ENCODE measurements at places on chromosomes 3 and 15.

GRCh38 chr3:172144601-172145000 is 105.2 kb downstream of the FNDC3B start:
- no peak for DNase-seq

DNA sequence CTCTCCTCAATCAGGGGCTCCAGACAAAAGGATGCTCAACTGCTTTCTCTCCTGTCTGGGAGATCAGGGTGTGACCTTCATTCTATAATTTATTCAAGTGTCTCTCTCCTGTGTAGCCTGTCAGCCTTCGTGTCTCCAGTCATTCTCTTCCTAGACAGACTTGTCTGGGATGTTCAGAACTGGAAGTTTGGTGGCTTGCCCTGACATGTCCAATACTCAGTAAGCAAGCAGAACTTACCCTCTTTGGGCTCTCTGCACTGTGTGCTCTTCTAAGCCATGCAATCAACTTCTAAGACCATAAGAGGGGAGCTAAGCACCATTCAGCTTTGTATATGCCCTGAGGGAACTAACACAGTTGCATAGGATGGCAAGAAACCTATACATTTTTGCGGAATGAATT is 14.1 kb downstream of the ACKR2 start:
- DNase-seq = no peak

GRCh38 chr3:105166893-105167292 is 199.8 kb upstream of the ALCAM start:
- no peak for DNase-seq

DNA sequence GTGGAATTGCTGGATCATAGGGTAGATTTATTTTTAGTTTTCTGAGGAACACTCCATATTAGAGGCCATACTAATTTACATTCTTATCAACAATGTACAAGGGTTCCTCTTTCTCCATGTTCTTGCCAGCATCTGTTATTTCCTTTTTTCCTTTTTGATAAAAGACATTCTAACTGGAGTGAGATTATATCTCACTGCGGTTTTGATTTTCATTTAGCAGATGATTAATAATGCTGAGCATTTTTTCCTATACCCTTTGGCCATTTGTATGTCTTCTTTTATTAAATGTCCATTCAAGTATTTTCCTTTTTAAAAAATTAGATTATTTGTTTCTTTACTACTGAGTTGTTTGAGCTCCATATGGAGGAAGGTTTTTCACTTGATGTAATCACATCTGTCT is 1189.5 kb downstream of the ZPLD1 start:
- DNase-seq = no peak

DNA sequence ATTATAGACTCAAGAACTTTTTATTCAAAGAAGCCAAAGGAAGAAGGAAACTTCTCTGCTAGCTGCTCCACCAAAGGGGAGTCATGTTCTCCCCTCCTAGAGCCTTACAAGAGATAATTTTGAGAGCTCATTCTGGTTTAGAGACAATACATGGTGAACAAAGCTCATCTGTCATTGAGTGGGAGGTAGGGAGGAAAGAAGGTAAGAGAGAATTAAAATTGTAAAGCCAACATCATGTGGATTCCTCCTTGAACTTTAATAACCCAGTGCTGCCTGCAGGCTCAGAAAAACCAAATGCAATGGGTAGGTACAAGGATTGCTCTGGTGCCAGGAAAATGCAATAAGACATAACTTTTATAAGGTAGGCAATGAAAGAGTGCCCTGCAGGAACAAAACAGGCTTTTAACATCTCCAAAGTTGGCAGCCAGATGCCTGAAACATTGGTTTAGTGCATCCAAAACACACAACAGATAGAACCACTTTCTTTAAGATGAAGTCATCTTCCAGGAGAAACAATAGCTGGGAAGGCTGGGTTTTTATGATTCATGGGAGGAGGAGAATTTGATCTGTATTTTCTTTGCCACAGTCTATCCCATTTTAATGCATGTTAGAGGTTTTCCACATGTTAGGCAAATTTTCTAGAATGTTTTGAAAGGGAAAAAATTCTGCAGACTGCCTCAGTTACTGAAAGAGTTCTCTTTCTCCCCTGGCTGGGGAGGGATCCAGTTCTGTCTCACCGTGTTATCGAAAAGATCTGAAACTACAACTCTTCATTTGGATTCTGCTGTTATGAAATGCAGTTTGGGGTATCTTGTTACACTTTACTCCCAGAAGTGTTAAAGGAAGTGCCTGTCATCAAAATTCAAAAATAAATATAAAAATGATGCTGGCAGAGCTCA is 11.3 kb upstream of the ARHGEF3 start:
- DNase-seq = no peak

GRCh38 chr3:98877132-98877531 is 24.4 kb downstream of the DCBLD2 start:
- no peak for DNase-seq

DNA sequence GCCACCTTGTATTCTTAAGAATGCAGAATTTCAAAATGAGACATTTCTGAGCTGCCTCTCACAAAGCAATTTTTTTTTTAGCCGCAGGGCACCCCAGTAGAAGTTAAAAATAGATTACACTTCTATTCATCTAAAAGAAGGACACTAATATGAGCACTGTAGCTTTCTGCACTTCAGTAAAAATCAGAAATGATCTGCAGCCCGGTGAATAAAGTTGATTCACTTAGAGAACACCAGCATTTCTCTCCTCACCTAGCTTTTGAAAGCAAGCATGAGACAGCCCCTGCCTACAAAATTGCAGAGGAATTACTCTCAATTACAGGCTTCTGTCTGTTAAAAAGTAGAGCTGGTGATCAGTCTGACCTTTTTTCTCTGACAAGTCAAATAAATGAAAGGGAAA is 1062.4 kb downstream of the FHIT start:
- DNase-seq = no peak

- no peak for DNase-seq
Measured at GRCh38 chr3:132723024-132723950, 1.1 kb upstream of the NPHP3 start.

GRCh38 chr3:150249779-150250470 is 158.2 kb upstream of the TSC22D2 start:
- DNase-seq = no peak

- DNase-seq = no peak
Measured at GRCh38 chr15:51484781-51485180, 137.8 kb downstream of the DMXL2 start.

GRCh38 chr3:141769221-141769894 is 6.2 kb downstream of the GRK7 start:
- DNase-seq = no peak

- no peak for DNase-seq
Measured at GRCh38 chr3:189756582-189757078, 125.4 kb downstream of the TP63 start.

DNA sequence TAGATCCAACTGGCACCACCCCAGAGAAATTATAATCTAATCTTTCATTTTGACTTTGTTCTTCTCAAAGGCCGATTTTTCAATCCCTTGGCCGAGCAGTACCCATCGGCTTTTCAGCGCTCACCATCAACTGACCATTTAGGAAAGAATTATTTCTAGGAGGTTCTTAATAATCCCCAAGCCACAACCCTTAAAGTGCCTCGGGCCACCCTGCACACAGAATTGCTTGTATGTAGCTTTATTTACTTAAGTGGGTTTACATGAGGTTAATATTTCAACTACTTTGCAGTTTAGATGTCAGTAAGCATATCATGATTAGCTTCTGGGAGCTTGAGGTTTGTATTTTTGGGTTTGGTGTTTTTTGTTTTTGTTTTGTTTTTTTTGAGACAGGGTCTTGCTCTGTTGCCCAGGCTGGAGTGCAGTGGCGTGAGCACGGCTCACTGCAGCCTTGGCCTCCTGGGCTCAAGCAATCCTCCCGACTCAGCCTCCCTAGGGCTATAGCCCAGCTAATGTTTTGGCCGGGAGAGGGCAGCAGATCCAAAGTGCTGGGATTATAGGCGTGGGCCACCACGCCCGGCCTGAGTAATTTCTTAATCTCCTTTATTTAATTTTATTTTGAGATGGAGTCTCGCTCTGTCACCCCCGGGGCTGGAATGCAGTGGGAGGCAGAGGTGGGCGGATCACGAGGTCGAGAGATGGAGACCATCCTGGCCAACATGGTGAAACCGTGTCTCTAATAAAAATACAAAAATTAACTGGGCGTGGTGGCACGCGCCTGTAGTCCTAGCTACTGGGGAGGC is 801 bp upstream of the CDAN1 start:
- DNase-seq = peak; percentile 10

DNA sequence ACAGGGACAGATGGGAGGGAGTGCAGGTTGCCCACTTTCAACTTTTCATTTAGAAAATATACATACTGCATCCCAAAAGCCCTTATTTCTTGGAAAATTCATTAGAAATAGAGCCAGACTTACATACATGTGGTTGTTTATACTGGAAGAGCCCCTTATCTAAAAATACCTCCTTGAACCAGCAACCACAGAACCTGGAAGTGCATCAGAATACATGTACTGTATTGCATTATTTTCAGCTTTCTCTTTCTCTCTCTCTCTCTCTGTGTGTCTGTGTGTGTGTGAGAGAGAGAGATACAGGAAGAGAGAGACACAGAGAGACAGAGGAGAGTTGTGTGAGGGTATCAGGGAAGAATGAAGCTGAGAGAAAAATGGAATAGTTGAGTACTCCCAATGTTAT is 29.5 kb upstream of the LSAMP start:
- DNase-seq = peak; percentile 18

DNA sequence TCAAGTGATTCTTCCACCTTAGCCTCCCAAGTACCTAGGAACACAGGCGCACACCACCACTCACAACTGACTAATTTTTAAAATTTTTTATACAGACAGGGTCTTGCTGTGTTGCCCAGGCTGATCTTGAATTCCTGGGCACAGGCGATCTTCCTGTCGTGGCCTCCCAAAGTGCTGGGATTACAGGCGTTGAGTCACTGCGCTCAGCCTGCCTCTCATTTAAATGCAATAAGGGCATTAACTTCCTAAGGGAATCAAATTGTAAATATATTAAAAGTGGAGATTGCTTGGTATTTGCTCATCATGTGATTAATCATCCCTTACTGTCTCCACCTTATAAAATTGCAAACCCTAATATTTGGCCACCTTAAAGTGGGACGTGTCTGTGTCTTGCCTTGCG is 65.2 kb downstream of the PGPEP1L start:
- DNase-seq = no peak

DNA sequence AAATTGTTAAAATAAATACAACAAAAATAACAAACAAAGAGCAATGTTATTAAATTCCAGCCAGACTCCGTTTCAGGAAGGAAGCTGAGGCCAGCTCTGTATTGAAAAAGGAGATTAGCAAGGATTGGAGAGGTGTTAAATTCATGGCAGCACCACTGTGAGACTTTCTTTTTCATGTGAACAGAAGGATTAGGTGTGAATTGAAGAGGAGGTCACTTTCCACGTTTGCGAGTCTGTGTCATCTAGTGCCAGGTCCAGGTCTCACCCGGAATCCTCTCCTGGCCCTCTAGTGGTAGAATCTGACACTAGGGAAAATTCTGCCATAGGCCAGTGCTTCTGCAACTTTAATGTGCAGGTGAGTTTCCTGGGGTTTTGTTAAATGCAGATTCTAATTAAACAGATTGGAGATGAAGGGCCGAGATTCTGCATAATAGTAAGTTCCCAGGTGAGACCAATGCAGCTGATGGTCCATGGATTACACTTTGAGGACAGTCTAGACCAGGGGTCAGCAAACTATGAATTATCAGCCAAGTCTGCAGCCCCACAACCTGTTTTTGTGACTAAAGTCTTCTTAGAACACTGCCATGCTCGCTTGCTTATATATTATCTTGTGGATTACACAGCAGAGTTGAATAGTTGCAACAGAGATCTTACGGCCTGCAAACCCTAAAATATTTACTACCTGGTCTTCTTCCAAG is 9.2 kb upstream of the SLC6A1 start:
- DNase-seq = no peak

DNA sequence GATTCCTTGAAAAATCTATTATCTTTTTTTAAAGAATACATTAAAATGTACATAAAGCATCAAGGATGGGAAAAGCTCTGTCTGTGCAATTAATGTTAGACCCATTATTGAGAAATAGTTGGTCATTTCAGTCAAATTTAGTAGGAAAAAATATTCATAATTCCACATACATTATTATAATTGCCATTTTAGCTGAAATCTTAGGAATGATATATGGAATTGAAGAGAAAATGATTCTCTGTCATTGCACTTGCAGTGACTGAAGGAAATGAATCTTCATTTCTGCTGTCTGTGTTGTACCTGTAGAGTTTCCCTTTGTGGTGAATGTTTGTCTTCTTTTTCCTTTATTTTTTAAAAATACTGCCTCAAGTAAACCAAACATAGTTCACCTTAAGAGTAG is 473.9 kb downstream of the C3orf38 start:
- DNase-seq = no peak

- no peak for DNase-seq
Measured at GRCh38 chr3:177281292-177282118, 84.2 kb upstream of the TBL1XR1 start.
